Cortex of kidney (tissue), 1 donor: ENCODE measurements at places on chromosomes 3 and 15.

DNA sequence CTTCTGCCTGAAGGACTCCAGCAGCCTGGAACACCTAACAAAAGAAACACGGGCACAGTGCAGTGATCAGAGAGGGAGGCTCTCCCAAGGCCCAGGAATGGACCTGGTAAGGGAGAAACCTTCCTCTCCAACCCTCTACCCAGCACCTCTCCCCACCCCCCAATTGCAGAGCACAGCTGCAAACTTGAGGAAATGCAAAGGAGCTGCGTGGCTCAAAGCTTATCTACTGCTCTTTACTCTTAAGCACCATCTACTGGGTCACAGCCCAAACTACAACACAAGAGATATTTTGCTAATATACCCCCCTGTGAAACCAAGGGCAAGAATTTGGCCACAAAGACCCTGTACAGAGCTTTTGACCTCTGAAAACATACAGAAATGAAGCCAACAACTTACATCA is 328.3 kb downstream of the OXSM start:
- DNase-seq = no peak

DNA sequence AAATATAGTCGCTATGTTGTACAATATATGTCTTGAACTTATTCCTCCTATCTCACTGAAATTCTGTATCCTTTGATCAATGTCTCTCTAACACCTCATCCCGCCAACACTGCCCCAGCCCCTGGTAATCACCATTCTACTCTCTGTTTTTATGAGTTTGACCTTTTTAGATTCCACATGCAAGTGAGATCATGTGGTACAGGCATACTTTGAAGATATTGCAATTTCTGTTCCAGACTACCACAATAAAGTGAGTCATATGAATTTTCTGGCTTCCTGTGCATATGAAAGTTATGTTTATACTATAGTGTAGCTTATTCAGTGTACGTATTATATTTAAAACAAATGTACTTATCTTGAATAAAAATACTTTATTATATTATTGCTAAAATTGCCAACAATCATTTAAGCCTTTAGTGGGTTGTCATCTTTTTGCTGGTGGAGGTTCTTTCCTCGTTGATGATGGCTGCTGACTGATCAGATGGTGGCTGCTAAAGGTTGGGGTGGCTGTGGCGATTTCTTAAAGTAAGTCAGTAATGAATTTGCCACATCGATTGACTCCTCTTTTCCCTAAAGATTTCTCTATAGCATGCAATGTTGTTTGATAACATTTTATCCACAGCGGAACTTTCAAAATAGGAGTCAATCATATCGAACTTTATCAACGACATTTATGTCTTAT is 257.2 kb downstream of the NFKBIZ start:
- no peak for DNase-seq

DNA sequence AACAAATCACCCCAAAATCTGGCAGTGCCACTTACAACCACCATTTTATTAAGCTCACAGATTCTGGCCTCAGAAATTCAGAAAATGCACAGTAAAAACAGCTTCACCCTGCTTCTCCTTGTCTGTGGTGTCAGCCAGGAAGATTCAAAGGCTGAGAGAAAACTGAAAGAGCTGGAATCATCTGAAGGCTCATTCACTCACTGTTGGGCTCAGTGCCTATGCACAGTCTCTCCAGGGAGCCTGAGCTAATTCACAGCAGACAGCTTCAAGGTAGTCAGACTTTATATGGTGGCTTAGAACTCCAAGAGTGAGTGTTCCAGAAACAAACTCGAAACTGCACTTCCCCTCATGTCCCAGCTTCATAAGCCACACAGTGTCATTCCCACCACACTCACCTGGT is 16.5 kb upstream of the PLOD2 start:
- no peak for DNase-seq

DNA sequence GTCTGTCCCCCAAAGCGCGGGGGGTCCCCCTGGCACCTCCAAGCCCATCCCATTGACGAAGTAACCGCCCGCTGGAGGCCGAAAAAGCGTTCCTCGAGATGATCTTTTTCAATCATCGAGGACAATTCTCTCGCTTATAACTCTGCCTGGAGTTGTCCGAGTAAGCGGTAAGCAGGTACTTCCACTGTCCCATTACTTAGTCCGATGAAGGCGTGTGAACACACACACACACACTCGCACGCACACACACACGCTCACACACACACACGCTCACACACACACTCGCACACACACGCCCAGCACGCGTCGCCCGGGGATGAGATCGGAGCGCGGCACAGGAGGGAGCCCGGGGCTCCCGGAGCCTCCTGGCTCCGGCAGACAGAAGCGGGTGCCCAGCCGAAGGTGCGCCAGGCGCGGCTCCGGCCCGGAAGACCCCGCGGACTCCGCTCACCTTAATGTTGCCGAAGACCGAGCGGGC is 430 bp downstream of the SLCO2A1 start:
- DNase-seq = no peak
